ENCODE measurements at places on chromosomes 7 and 10. TPM values are rescaled to one million over a fixed set of nuclear protein-coding genes. Genes with fewer than 3 reads are reported as not detected.

The CHRM2 gene
- total RNA-seq = 0.32 TPM

GRCh38 chr7:88151119-88151790 lies 68.6 kb downstream of the SRI start:
- no peak for DNase-seq

GRCh38 chr10:51838471-51838870 lies 139.1 kb upstream of the CSTF2T start:
- no peak for DNase-seq

- no peak for DNase-seq
Measured at GRCh38 chr10:79182781-79183467, 114.2 kb downstream of the ZMIZ1 start.

The ZNF365 gene
- 1.4 TPM for total RNA-seq

GRCh38 chr10:78768041-78768835 lies 300.5 kb upstream of the ZMIZ1 start:
- no peak for DNase-seq

DNA sequence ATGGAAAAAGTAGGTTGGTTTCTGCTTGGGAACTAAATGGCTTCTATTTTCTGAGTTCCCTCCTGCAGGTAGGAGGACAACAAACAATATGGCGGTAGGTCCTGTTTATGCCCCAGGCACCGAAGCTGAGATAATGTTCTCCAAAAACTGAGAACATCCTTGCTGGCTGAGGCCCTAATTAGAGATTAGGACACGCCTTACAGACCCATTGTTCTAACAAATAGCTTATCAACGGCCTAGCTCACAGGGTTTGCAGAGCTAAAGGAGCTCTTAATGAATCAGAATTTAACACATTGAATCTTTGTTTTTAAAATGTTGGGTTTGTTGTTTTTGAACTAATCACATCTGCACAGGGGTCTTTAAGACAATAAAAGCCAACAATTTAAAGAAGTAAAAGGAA lies 37.0 kb downstream of the HTR5A start:
- DNase-seq = no peak

The SPDYE8 gene
- total RNA-seq = not detected

GRCh38 chr10:74683621-74684364 lies 142.6 kb upstream of the KAT6B start:
- no peak for DNase-seq

DNA sequence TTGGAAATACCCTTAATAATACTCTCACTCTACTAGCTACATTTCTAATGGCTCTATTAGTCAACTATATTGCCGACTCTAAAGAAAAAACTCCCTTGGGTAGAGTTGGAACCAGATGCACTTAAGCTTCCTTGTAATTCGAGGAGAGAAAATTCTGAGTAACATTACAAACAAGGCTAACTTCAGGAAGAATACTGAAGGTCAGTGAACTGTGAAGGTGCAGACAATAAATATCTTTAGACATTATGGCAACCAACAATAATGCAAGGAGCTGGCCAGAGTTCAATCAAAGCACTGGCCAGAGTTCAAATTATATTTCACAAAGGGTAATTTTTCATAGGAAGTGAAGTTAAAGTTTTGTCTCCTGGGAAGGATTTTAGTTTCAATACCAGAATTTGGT lies 40.7 kb upstream of the MRLN start:
- DNase-seq = no peak

GRCh38 chr10:63630085-63630930 lies 109.1 kb downstream of the REEP3 start:
- DNase-seq = peak; percentile 88

DNA sequence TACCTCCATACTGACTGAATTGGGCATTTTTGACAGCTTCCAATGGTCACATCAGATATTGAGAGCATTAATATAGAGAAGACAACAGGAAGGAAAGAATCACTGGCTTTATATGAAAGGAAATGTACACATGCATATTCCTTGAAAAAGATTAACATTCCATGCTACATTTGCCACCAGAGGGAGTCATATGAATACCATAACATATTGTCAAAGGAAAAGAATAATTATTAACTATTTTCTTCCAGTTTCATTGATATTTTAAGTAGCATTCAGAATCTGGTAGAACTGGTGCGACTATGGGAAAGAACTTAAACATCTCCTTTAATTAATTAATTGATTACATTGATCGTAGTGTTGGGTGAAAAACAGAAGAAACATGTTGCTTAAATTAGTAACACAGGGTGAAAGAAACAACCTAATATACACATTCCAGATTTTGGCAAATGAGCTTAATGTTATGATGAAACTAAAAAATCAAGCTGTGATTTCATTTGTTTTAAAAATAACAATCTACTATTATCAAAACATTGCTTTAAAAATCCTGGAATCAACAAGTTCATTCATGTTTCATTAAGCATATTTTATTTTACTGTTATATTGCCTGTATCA lies 71.5 kb downstream of the GPR85 start:
- DNase-seq = peak; percentile 56

DNA sequence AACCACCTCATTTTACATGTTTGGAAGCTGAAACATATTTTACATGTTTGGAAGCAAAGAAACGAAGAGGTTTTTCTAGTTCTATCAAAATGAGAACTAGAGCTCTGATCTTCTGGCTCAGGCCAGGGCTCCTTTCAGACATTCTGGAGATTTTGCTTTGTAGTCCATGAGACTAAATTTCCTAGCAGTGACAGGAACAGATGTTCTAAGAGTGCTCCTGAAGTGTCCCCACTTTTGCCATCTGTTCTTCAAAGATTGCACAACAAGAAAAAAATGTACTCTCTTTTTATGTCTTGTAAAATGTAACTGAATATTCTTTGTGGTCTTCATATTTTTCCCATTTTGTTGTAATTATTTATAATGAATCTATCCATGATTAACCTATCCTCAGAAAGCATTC lies 196.4 kb upstream of the PCLO start:
- peak; percentile 48 for DNase-seq

The PARP12 gene
- total RNA-seq = 15.8 TPM

The FAM24B gene
- total RNA-seq = 10.1 TPM

The CYP26C1 gene
- total RNA-seq = 0.10 TPM

GRCh38 chr7:113561446-113561845 lies 357.4 kb downstream of the PPP1R3A start:
- DNase-seq = peak; percentile 46

The AUTS2 gene
- total RNA-seq = 6.6 TPM
